ENCODE measurements at places on chromosomes 3 and 15.

GRCh38 chr3:143830063-143830462, 18.2 kb downstream of the SLC9A9 start:
- no peak for DNase-seq

DNA sequence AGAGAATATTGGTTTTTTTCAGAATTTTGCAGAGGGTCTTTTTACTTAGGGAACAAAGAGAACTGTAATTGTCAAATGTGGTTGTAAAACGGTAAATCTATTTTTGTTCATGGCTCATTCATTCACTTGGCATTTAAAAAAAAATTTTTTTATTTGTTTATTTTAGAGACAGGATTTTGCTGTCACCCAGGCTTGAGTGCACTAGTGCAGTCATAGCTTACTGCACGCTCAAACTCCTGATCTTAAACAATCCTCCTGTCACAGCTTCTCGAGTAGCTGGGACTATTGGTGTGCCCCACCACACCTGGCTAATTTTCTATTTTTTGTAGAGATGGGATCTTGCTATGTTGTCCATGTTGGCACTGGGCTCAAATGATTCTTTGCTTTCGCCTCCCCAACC, 301.8 kb downstream of the LPP start:
- DNase-seq: no peak

GRCh38 chr3:153215966-153216365, 53.9 kb downstream of the RAP2B start:
- DNase-seq: no peak

DNA sequence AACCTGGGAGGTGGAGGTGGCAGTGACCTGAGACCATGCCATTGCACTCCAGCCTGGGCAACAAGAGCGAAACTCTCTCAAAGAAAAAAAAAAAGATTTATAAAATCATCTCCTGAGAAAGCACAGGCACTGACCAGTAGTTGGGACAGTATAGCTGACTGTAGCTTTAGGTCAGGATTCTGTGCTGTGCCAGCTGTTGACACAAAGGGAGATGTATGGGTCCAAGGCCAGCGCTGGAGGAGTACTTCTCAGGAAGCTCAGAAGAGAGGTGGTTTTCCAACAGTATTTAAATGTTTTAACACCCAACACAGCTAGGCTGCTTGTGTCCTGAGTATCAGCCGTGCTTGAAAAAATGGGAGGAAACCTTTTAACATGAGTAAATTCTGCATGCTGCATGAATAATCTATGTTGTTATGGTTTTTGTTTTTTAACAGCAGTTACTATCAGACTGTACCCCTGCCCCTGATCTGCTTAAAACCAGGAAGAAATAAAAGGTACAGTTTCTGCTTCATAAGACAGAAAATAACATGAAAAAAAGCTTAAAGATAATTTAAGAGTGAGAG, 6.5 kb downstream of the RAMAC start:
- no peak for DNase-seq

GRCh38 chr15:34942363-34942762, 27.2 kb downstream of the AQR start:
- no peak for DNase-seq

GRCh38 chr3:150210461-150211110, 197.5 kb upstream of the TSC22D2 start:
- DNase-seq: no peak
